ENCODE measurements at places on chromosomes 1 and 21. TPM values are rescaled to one million over a fixed set of nuclear protein-coding genes. Genes with fewer than 3 reads are reported as not detected.

Gene AJAP1
- 1.2 TPM for total RNA-seq

Gene SLFNL1
- total RNA-seq = 0.69 TPM

Gene PLA2G2D
- total RNA-seq = not detected

Gene RAB42
- total RNA-seq = 6.1 TPM

Gene C1QA
- 41.5 TPM for total RNA-seq

Gene AGT
- total RNA-seq = 8.7 TPM

Gene FCGR3A
- 4.5 TPM for total RNA-seq

Gene AMY1C
- total RNA-seq = not detected

Gene GOLT1A
- total RNA-seq = 2.1 TPM

Gene SLC35E2B
- 29.9 TPM for total RNA-seq

Gene ALX3
- total RNA-seq = 0.21 TPM

Gene PFKFB2
- total RNA-seq = 9.3 TPM

Gene S100A14
- 8.1 TPM for total RNA-seq

Gene TMEM81
- total RNA-seq = 0.74 TPM

Gene RXFP4
- not detected for total RNA-seq

Gene EPHA2
- 11.3 TPM for total RNA-seq

All from urinary bladder (tissue), 4 donors.